ENCODE measurements at places on chromosomes 6 and 20.

- no peak for DNase-seq
These were observed 20.4 kb upstream of the SIRPD start for GRCh38 chr20:1577906-1578305.

DNA sequence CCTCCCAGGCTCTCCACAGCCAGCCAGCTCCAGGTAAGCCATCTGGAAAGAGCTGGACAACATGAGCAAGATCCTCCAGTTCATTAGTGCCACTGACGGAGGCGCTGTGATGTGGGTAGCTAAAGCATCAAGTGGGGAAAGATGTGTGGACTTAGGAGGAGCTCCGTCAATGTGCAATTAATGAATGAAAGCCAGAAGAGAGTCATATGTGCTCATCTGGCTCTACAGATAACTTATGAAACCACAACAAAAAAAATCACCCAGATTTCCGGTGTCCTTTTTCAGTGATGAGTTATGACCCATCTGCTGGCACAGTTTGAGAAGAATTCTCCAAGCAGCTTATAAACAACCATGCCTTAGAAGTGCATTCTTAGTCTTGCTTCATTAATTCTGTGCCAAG is 311.7 kb upstream of the PLCB4 start:
- peak; percentile 13 for DNase-seq

DNA sequence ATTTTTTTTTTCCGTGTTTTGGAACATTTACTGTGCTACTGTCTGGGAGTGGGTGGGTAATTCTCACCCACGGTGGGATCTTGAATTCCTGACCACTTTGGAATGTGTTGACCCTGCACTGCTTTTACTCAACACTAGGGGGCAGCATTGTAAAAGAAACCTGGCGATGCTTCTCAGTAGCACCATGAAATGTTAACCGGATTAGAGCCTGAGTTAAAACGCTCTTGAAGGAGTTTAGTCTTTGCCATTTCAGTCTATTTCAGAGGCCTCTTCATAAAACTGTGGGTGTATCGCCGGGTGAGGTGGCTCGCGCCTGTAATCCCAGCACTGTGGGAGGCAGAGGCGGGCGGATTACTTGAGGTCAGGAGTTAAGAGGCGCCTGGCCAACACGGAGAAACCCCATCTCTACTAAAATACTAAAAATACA is 114.4 kb upstream of the PRND start:
- DNase-seq: peak; percentile 71

DNA sequence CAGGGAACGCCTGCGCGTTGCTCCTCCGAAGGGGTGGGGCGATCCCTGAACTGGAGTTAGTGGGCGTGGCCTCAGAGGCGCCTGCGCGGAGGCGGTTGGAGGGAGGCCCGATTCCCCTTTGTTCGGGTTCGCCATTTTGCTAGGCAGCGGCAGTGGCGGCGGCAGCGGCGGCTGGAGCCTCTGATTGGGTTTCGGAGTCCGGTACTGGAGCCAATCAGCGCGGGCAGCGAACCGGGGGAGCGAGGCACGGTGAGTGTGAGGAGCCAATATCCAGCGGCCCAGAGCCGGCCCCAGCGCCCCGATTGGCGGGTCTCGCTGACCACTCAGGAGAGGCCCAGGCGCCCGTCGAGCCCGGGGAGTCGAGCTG is at the start of gene NFYA:
TSS of gene NFYA (plus strand) at position 139 of the 367 bp plus-strand sequence. CDS start 6,116 bp downstream, outside the sequence.
- no peak for DNase-seq

GRCh38 chr20:47654370-47654769 is 130.9 kb downstream of the SULF2 start:
- DNase-seq: no peak
